ENCODE measurements at places on chromosomes 5 and 9. TPM values are rescaled to one million over a fixed set of nuclear protein-coding genes. Genes with fewer than 3 reads are reported as not detected.

DNA sequence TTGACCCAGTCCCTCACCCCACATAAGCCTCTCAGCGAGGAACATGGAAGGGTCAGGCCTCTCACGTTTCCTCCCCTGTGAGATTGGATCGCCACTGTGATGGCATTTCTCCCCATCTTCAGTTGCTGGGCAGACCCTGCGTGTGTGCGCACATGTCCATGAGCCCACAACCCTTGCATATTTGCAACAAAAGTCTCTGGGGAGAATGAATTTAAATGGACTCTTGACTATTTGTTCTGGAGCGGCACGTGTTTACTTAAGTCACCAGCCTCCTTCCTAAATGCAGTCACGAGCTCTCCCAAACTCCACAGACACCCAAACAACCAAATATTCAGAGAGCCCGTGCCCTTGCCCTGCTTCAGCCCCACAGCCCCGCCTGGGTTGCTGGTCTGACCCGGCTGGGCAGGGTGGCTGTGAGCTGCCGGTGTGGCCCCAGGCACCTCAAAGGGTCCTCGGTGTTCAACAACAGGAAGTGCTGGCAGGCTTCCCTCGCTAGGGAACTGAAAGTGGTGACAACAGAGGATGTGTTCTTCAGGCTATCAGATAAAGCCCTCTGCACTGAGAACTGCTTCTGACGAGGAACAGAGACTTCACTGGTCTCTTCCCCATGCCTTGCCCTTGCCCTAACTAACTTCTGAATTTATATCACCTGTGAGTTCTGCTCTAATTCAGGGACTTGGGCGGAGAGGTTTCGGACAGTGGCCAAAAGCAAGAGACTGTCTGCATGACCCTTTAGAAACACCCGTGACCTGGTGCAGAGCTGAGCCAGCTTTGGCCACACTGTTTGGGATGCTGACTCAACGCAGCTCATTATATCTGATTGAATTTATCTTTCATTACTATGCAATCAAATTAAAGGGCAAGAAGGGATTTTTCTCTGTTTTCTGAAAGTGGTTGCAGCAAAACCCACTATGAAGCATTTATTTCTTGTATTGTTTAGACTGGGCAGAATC, 19.2 kb upstream of the CD180 start:
- H3K4me3 ChIP-seq, result peak overlapping the region; percentile 25
- DNase-seq, result peak; percentile 76
- H3K4me1 ChIP-seq, result peaks cover 21% of the 10 kb centered on the region
- no peaks in the 10 kb centered on the region for H3K36me3 ChIP-seq
- peak overlapping the region; percentile 95 for H3K27ac ChIP-seq
- no peaks in the 10 kb centered on the region for H3K27me3 ChIP-seq

The PRR16 gene
- total RNA-seq, result not detected

The GRM6 gene
- total RNA-seq, result not detected

The RANBP3L gene
- total RNA-seq, result not detected

The CYLC2 gene
- total RNA-seq, result not detected

- H3K36me3 ChIP-seq, result peaks cover 35% of the 10 kb centered on the region
- peak overlapping the region; percentile 43 for H3K27ac ChIP-seq
- H3K27me3 ChIP-seq, result no peaks in the 10 kb centered on the region
- peaks cover 94% of the 10 kb centered on the region for H3K4me1 ChIP-seq
- DNase-seq, result no peak
These were observed 11.2 kb downstream of the IRF1 start for GRCh38 chr5:132479111-132479951.

The EFNA5 gene
- total RNA-seq, result not detected

GRCh38 chr5:34001241-34001841, 6.5 kb downstream of the AMACR start:
- H3K4me1 ChIP-seq, result peaks cover 2% of the 10 kb centered on the region
- DNase-seq, result no peak

The HEMGN gene
- total RNA-seq, result 1.7 TPM

DNA sequence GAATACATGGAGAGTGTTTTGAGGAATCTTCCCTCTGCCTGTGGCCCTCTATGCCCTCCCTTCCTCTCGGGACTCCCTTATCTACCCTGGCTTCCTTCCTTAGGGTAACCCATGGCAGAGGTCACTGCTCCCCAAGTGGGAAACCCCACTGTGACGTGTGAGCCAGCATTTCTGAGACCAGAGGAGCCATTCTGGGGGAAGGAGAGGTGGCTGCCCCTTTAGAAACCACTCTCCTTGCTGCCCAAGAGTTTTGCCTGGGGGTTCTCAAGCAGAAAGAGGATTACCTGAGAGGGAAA, 23.1 kb downstream of the CCNJL start:
- H3K4me3 ChIP-seq, result no peak overlapping the region
- H3K36me3 ChIP-seq, result no peaks in the 10 kb centered on the region
- DNase-seq, result no peak
- no peaks in the 10 kb centered on the region for H3K4me1 ChIP-seq
- H3K27ac ChIP-seq, result no peak overlapping the region

DNA sequence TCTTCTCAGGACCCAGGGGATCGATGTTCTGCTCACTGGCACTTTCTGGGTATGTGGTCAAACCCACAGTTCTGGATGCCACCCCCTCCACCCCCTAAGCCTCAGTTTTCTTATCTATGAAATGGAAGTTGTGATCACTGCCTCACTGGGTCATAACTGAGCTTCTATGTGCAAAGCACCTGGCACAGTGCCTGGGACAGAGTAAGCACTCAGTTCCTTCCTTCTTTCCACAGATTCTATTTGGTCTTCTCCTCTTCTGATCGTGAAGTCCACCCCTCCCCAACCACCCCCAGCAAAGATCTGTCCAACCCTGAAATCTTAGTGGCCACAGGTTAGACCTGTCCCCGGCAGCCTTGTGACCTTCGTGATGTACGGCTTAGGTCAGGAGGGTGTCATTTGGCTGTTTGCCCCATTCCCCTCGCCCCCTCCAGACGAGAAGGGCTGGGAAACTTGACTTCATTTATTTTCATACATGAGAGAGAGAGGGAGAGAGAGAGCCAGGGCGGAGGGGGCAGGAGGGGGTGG, 181.4 kb downstream of the FGF18 start:
- H3K4me1 ChIP-seq, result peaks cover 2% of the 10 kb centered on the region
- H3K4me3 ChIP-seq, result no peak overlapping the region
- DNase-seq, result no peak

GRCh38 chr5:180084638-180085561, 13.3 kb upstream of the RNF130 start:
- peaks cover 46% of the 10 kb centered on the region for H3K27me3 ChIP-seq
- no peak overlapping the region for H3K27ac ChIP-seq
- no peaks in the 10 kb centered on the region for H3K36me3 ChIP-seq
- no peak for DNase-seq
- H3K4me3 ChIP-seq, result no peak overlapping the region
- no peaks in the 10 kb centered on the region for H3K4me1 ChIP-seq

The SMIM33 gene
- total RNA-seq, result 0.19 TPM

The PDE6A gene
- not detected for total RNA-seq

The LCN2 gene
- not detected for total RNA-seq

GRCh38 chr9:22528485-22528884, 81.9 kb downstream of the DMRTA1 start:
- no peak for DNase-seq
- no peak overlapping the region for H3K4me3 ChIP-seq
- H3K27me3 ChIP-seq, result no peaks in the 10 kb centered on the region

GRCh38 chr5:139565411-139566305, 4.5 kb downstream of the UBE2D2 start:
- H3K27me3 ChIP-seq, result no peaks in the 10 kb centered on the region
- H3K36me3 ChIP-seq, result peaks cover 4% of the 10 kb centered on the region
- peak overlapping the region; percentile 67 for H3K27ac ChIP-seq
- peak overlapping the region; percentile 34 for H3K4me3 ChIP-seq
- peak; percentile 70 for DNase-seq
- peaks cover 69% of the 10 kb centered on the region for H3K4me1 ChIP-seq

The TMEM174 gene
- not detected for total RNA-seq

GRCh38 chr5:56011835-56012234, 17.1 kb upstream of the IL6ST start:
- DNase-seq, result no peak
- H3K36me3 ChIP-seq, result no peaks in the 10 kb centered on the region
- no peaks in the 10 kb centered on the region for H3K27me3 ChIP-seq

GRCh38 chr9:77667151-77667550, 19.0 kb upstream of the GNA14 start:
- H3K4me1 ChIP-seq, result no peaks in the 10 kb centered on the region
- H3K27ac ChIP-seq, result no peak overlapping the region
- H3K4me3 ChIP-seq, result no peak overlapping the region
- no peaks in the 10 kb centered on the region for H3K36me3 ChIP-seq
- H3K27me3 ChIP-seq, result no peaks in the 10 kb centered on the region

DNA sequence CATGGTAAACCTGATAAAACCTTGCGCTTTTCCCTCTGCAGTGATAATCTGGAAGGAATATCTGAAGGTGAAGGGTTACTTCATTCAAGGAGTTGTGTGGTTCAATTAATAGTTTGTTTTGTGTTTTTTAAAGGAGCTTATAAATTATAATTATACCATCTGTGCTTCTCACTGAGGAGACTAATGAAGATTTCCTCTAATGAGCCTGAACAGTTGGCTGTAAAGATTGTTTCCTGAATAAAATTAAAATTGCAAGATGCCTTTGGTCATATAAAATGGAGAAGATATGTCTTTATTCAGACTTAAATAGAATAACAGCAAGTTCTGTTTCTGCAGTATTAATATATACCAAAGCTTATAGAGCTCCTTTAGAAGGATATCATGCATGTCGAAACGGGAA, 59.9 kb downstream of the GAPVD1 start:
- H3K27ac ChIP-seq, result no peak overlapping the region
- no peak for DNase-seq
- H3K4me1 ChIP-seq, result no peaks in the 10 kb centered on the region
- H3K27me3 ChIP-seq, result no peaks in the 10 kb centered on the region
- no peak overlapping the region for H3K4me3 ChIP-seq

DNA sequence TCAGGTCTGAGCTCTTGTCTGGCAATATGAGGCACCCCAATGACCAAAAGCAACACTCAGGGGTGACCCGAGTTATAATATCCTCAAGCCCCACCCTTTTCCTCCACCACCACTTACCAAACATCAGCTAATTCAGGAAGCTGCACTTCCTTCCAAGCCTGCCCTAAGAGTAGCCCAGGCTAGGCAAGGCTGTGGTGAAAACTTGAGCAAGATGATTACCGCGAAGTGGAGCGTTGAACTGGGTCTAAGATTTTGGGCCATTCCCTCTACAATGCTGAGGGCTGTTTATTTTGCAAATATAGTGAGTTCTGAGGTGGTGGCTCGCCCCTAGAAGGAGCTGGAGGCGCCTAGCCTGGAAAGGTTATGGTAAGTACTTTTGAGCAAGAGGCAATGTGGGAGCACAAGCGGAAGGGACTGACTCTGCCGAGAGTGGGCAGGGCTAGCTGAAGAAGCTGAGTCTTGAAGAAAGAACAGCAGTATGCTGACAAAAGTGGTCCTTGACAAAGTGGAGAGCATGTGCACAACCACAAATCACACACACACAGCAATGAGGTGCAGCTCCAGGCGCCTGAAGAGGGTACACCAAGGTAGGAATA, at the start of gene HK3:
TSS of gene HK3 (minus strand) at position 51 of the 596 bp plus-strand sequence. CDS start 3,187 bp downstream, outside the sequence.
- H3K27me3 ChIP-seq, result peaks cover 3% of the 10 kb centered on the region
- no peak for DNase-seq
- H3K4me3 ChIP-seq, result no peak within 1 kb of the TSS
- no peak within 1 kb of the TSS for H3K27ac ChIP-seq
- H3K4me1 ChIP-seq, result peaks cover 9% of the 10 kb centered on the region
- peaks cover 8% of the 10 kb centered on the region for H3K36me3 ChIP-seq

DNA sequence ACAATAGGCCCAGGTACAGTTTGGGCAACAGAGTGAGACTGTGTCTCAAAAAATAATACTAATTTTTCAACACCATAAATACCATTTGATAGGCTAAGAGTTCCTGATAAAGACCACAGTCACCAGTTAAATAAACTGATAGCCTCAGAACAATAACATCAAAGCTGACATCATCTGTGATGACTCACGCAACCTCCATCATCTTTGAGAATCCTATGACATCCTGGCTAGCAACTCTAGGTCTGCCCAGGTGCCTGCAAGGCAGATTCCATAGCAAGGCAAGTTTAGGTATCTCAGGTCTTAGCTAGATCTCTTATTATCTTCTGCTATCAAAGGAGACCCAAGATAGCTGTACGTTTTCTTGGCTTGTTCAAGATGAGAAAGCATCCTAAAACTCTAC, 30.5 kb upstream of the UBAP2 start:
- DNase-seq, result no peak
- H3K4me3 ChIP-seq, result no peak overlapping the region
- H3K27ac ChIP-seq, result no peak overlapping the region
- no peaks in the 10 kb centered on the region for H3K36me3 ChIP-seq
- no peaks in the 10 kb centered on the region for H3K27me3 ChIP-seq
- H3K4me1 ChIP-seq, result no peaks in the 10 kb centered on the region

GRCh38 chr9:98317134-98317857, 61.8 kb upstream of the TBC1D2 start:
- H3K36me3 ChIP-seq, result no peaks in the 10 kb centered on the region
- no peak for DNase-seq
- no peak overlapping the region for H3K27ac ChIP-seq
- no peaks in the 10 kb centered on the region for H3K4me1 ChIP-seq
- no peak overlapping the region for H3K4me3 ChIP-seq
- H3K27me3 ChIP-seq, result no peaks in the 10 kb centered on the region

GRCh38 chr9:136686794-136687711, at the start of gene AGPAT2:
AGPAT2 (minus strand) TSS chr9:136687457; CDS start chr9:136687357, 100 bp downstream.
- H3K4me1 ChIP-seq, result no peaks in the 10 kb centered on the region
- no peaks in the 10 kb centered on the region for H3K36me3 ChIP-seq
- peak within 1 kb of the TSS; percentile 72 for H3K4me3 ChIP-seq
- DNase-seq, result peak; percentile 71
- H3K27me3 ChIP-seq, result peaks cover 20% of the 10 kb centered on the region

- peaks cover 2% of the 10 kb centered on the region for H3K4me1 ChIP-seq
- no peak overlapping the region for H3K27ac ChIP-seq
- DNase-seq, result no peak
- no peaks in the 10 kb centered on the region for H3K27me3 ChIP-seq
- no peak overlapping the region for H3K4me3 ChIP-seq
These were observed 14.6 kb upstream of the CFAP95 start for GRCh38 chr9:69805962-69806515.

DNA sequence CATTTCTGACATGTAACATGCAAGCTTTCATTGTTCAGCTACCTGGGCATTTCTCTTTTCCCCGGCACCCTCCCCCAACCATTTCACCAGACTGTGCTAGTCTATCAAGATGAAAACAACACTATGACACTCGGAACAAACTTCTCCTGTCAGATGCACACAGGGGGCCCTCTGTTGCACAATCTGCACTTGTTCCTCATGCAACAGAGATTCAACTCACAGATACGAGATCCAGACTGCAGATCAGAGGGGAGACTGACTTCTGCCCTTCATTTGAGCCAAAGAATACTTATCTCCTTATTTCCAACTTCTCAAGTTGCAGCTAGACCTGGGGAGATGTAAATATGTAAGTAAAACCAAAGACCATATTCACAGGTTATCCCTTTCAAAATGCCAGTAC, 15.7 kb upstream of the FST start:
- no peaks in the 10 kb centered on the region for H3K4me1 ChIP-seq
- H3K4me3 ChIP-seq, result no peak overlapping the region
- H3K36me3 ChIP-seq, result no peaks in the 10 kb centered on the region
